ENCODE measurements at places on chromosomes 1 and 21. TPM values are rescaled to one million over a fixed set of nuclear protein-coding genes. Genes with fewer than 3 reads are reported as not detected.
A peak's percentile ranks its signal among the peaks of the same experiment; 100 is the strongest.

CFAP57 gene
- 1.1 TPM for total RNA-seq

- DNase-seq, result no peak
Measured at GRCh38 chr1:245701631-245702030, 546.8 kb downstream of the KIF26B start.

DNA sequence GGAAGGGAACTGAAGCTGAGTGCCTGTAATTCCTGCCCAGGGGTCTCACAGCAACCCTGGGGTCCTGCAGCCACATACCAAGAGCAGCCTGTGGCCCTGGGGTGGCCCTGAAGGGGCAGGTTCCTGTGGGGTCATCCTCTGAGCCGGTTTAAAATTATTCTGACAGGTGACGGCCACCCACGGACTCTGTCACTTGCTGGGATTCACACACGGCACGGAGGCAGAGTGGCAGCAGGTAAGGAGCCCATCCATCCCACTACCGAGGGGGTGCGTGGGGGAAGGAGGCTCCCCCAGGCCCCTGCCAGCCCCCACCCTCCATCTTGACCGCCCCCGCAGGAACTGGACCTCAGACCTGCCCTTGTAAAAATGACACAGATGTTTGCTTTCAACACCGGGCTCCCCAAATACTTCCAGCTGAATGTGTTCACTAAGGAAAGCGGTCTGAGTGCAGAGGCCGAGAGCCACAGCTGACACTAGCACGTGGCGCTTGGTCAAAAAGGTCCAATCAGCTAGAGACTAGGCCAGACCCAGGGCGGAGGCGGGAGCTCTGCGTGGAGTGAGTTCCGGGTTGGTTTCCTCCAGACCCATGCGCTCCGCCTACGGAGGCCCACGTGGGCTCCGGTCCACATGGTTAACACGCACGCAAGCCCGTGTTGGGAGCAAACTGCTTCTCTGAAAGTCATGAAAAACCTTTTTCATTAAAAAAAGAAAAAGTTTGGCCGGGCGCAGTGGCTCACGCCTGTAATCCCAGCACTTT, 10.0 kb downstream of the YBEY start:
- no peak for DNase-seq

DNA sequence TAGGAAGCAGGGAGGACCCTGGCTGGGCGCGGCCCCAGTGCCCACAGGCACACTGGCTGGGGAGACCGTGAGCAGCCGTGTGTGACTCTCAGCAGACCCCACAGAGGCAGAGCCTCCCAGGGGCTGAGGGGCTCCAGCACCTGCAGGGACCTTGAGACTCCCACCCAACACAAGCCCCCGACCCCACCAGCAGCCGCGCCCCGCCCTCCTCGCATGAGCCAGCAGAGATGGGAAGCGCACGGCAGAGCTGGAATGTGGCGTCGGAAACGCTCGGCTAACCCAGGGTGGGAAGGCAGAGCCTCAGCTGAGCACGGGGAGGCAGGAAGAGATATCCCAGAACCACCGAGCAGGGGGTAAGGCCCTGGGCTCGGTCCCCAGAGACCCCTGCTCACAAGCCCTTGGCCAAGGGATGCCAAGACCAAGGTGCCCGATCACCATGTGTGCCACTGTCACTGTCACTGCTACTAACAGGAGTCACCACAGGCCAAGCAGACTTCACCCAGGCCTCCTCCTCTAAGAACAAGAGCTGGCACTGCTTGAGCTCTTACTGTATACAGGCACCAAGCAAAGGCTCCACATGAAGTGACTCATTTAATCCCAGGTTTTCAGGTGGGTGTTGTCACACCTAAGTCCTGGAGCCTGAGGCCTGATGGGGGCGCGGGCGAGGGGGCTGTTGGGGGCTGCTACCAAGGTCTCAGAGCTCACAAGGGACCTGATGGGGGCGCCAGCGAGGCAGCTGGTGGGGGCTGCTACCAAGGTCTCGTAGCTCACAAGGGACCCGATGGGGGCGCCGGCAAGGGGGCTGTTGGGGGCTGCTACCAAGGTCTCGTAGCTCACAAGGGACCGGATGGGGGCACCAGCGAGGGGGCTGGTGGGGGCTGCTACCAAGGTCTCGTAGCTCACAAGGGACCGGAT, 20.1 kb downstream of the MEGF6 start:
- no peak for DNase-seq

DNA sequence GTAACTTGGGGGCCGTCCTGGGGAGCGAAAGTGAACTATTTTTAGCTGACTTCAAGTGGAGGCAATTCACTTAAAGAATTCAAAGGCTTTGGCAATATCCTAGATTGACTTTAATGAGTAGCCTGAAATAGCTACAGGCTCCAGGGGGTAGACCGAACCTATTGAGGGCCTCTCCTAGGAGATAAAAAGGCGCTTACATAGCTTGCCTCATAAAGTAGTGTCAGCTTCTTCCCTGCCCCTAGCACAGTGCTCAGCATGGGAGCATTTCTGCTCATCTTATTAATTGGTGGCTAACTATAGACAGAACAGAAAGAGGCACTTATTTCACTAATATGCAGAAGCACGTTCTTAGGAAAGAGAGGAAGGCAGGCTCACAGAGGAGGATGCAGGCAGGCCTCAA, 12.3 kb upstream of the CTNNBIP1 start:
- no peak for DNase-seq

NCF2 gene
- 4.1 TPM for total RNA-seq

GRCh38 chr1:51653127-51653526, 36.2 kb downstream of the OSBPL9 start:
- DNase-seq, result no peak

- DNase-seq, result no peak
Measured at GRCh38 chr1:245489838-245490237, 335.1 kb downstream of the KIF26B start.

DNA sequence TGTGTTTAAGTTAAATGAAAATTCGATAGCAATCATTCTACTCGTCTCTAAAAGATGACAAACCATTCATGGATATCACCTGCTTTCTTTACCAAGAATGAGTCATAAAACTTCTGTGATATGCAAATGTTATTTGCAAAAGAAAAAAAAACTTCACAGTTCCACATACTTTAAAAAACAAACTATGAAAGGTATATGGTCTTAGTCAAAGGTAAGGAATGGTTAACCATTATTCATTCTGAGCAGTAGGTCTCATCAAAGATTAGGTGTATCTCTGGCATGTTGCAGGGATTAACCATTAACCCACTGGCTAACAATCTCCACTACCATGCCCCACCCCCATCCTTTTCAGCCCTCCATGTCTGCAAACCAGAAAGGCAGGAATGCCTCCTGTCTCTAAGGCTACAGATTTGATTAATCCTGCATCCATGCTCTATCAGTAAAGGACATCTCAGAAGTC, 44.4 kb downstream of the PTPN14 start:
- no peak for DNase-seq

LMOD1 gene
- total RNA-seq, result not detected

- DNase-seq, result peak; percentile 77
Measured at GRCh38 chr1:179034720-179035119, 9.0 kb downstream of the FAM20B start.

DNA sequence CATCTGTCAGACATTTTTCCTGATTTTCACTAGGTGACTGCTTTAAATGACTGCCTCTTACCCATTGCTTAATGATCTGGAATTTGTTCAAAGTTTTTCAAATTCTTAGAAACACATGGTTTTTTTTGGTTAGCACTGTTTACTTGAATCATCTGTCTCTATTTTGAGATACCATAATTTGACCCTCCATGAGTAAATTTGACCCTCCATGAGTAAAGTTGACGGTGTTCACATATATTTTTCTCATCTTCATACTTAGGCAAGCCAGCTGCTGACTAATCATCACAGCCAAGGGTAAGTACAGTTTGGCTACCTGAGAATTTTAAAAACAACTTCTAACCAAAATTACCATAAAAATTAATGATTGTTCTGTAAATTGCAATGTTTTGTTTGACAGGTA, 586.5 kb downstream of the PTBP2 start:
- no peak for DNase-seq

FAM163A gene
- not detected for total RNA-seq

DNA sequence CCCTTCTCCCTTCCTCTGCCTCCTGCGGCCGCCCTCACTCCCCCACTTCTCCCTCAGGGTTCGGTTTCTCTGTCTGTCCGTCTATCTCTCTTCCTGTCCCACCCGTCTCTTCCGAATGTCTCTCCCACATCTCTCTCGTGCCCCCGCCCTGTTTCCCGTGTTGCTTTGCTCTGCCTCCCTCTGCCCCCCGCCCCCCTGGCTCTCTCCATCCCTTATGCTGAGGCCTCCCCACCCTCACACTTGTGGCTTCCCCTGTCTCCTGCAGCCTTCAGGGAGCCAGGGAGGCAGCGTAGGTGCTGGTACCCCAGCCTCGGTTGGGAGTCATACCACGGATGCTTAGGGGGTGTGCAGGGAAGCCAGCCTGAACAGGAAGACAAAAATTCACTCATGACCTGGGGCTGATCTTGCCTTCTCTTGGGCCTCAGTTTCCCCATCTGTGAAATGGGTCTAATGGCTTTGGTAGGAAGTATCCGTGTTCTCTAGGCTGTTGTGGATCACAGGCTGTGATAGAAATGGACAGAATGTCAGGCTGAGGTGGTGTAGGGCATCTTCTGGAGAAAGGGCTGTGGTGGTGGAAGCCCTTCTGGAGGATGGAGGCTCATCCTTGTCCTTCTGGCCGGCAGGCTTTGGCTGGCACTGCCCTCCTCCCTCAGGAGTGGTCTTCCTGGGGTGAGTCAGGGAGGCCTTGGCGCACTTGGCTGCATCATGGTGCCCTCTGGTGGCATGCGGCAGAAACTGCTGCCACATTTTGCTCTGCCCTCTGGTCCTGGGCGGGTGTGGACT, 55.5 kb downstream of the FOXO6 start:
- peak; percentile 84 for DNase-seq

DNA sequence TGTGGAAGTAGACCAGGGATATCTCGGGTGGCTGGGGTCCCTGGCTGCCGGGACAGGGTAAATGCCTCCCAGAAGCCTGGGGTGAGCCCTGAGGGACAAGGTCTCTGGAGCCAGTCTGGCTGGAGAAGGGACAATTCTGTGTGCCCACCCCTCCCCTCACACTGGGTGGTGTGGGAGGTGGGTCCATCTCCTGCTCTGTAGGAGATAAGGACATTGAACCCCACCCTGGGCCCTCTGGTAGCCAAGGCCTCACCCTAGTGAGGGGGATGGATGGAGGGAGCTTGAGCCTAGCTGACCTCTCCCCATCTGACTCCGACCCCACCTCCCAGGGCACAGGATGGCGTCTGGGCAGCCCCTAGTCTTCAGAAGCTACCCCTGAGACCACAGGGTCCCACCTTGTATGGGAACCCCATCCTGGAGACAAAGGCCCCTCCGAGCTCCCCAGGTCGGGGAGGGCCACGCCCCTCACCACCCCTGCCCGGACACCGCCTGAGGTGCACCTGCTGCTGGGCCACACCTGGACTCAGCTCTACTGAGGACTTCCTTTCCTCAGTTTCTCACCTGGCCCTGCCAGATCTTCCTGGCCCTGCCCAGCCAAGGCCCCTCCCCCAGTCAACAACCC, 4.3 kb downstream of the AGRN start:
- no peak for DNase-seq

GRCh38 chr1:156126043-156126629, 11.6 kb downstream of the LMNA start:
- peak; percentile 93 for DNase-seq

DNA sequence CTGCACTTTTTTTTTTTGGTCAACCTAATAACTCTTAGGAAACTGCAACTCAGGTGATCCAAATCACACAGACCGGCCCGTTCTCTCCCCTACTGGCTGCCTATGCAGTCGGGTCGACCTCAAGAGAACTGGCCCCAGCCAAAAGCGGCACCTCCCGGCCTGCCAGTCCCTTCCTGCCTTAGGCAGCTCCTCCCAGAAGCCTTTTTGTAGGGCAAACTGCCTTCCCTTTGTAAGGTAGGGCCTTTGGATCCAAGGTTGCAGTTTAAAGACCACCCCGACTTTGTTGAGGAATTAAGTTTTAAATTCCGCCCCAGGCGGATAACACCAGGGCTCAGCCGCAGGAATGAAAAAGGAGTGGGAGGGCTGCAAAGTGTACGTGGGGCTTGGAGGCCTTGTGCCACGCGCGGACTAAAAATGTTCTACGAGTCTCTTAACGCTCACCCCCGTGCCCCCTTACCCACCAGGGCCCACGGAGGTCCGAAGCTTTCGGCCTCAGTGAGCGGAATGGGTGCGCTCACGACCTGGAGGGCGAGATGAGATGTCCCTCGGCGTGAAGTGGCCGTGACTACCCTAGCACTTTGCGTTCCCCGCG, 642 bp upstream of the ST3GAL3 start:
- DNase-seq, result peak; percentile 30

DNA sequence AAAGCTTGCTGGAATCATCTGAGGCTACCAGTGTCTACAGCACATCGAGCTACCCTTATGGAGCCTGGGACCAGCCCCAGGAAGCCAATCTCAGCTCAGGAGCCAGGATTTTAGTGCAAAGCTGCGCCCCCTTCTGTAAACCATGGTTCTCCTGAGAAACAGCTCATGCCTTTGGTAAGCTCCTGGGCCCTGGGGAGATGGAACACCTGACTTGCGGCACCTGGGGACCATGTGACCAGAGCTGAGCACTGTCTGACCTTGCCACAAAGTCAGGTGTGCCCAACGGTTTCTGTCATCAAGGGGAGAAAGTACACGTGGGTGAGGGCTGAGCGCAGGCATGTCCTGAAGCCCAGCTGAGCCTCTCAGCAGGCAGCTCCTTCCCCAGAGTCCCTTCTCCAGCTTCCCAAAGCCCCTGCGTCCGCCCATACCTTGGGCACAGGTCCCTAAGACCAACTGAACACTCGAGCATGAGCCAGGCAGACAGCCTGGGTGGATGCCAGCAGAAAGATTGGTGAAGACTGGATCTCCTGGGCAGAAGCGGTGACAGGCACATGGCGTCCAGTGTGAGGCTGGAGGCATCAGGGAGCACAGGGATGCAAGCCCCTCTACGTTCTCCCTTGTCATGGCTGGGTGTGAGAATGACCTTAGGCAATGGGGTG, 57.9 kb upstream of the TENT5B start:
- DNase-seq, result no peak

SLAMF6 gene
- not detected for total RNA-seq

DNA sequence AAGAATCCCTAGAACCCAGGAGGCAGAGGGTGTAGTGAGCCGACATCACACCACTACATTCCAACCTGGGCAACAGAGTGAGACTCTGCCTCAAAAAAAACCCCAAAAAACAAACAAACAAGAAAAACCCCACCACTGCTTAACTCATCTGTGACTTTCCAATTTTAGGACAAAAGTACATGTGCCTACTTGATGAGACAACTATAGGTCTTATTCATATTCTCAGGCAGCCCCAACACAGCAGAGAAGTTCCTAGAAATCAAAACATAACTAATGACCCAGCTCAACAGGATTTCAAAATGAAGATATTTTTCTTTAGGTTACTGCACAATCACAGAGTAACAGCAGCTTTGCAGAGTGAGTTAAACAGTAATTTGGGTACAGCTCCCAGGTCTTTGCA, 26.4 kb downstream of the TIAM1 start:
- DNase-seq, result no peak

SHCBP1L gene
- not detected for total RNA-seq

- no peak for DNase-seq
Measured at GRCh38 chr1:53956308-53957168, 10.4 kb downstream of the LRRC42 start.

GRCh38 chr1:88741413-88741812, 57.3 kb downstream of the PKN2 start:
- no peak for DNase-seq
